ENCODE measurements at places on chromosomes 3 and 15. TPM values are rescaled to one million over a fixed set of nuclear protein-coding genes. Genes with fewer than 3 reads are reported as not detected.

SERINC4 gene
- total RNA-seq = under 0.01 TPM

SHC4 gene
- total RNA-seq = 0.81 TPM

ROPN1B gene
- total RNA-seq = not detected

THPO gene
- total RNA-seq = not detected

OIP5 gene
- total RNA-seq = 5.7 TPM

COPS2 gene
- total RNA-seq = 15.9 TPM

FHIT gene
- total RNA-seq = 4.8 TPM

CYP1A1 gene
- 0.27 TPM for total RNA-seq

HYAL2 gene
- 39.9 TPM for total RNA-seq

MORC1 gene
- total RNA-seq = under 0.01 TPM

SOX2 gene
- not detected for total RNA-seq

MED12L gene
- 47.9 TPM for total RNA-seq

DTWD1 gene
- total RNA-seq = 6.2 TPM

IP6K2 gene
- 165 TPM for total RNA-seq

SLC2A2 gene
- not detected for total RNA-seq

EDC3 gene
- total RNA-seq = 19.4 TPM

PLSCR4 gene
- 10.0 TPM for total RNA-seq
